ENCODE measurements at places on chromosomes 13 and 19.

- no peak for DNase-seq
Measured at GRCh38 chr19:6995054-6995453, 26.2 kb downstream of the MBD3L2B start.

GRCh38 chr13:21240586-21240985, 64.1 kb downstream of the MRPL57 start:
- DNase-seq, result peak; percentile 59

GRCh38 chr13:110155072-110155471, 151.9 kb downstream of the COL4A1 start:
- no peak for DNase-seq

DNA sequence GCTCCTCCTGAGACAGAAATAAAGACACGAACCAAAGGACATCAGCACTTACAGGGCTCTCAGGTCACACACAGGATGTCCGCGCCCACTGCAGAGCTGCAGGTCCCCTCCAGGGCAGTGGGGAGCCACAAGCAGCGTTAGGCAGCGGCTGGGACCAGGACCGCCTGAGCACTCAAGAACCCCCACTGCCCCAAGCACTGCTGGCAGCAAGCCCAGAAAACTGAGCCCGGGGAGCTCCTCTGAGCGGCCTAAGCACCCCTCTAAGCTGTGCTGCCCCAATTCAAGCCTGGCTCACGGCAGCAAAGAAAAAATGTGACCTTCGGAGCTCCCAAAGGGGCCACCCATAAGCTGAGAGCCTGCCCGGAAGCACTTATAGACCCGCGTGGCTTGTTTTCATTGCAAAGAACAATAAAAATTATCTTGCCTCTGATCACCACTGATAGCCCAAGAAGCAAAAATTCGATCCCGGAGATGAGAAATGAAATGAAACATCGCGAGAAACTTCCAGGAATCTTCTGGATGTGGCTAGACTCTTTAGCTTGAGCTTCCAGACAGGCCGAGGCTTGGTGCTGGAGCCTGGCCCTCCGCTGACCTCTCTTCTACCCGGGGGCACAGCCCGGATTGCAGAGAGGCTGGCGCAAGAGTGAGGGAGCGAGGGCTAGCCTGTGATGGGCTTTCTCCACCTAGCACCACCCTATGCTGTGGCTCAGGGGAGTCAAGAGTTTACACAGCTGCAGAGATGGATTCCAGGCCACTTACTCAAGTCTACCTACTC, 6.3 kb downstream of the DPP9 start:
- DNase-seq, result no peak

DNA sequence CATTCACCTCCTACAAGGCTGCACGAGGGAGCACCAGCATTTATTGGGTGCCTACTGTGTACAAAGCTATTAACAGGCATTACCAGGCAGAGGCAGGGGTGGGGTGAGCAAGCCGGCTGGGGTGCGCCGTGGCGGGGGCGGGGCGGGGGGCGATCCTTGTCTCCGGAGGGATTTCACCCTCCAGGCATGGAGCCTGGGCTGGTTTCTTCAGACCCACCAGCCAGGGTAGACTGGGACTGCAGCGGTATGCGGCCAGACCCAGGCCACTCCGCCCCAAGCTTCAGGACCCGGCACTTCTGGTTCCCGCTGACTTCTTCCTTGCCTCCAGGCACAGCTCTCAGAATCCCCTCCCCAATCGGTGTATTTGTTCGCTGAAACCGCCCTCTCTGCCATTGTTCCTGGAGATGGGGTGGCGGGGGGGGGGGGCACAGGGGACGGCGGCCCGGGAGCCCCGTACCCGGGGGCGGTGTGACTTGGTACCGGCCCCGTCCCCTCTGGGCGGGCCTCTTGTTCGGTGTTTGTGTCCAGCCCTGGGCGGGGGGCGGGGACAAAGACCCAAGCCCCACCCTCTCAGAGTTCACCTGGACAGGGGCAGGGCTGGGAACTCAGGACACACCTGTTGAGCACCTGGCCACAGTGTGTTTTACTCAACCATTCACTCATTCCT, 14.4 kb downstream of the TJP3 start:
- no peak for DNase-seq

DNA sequence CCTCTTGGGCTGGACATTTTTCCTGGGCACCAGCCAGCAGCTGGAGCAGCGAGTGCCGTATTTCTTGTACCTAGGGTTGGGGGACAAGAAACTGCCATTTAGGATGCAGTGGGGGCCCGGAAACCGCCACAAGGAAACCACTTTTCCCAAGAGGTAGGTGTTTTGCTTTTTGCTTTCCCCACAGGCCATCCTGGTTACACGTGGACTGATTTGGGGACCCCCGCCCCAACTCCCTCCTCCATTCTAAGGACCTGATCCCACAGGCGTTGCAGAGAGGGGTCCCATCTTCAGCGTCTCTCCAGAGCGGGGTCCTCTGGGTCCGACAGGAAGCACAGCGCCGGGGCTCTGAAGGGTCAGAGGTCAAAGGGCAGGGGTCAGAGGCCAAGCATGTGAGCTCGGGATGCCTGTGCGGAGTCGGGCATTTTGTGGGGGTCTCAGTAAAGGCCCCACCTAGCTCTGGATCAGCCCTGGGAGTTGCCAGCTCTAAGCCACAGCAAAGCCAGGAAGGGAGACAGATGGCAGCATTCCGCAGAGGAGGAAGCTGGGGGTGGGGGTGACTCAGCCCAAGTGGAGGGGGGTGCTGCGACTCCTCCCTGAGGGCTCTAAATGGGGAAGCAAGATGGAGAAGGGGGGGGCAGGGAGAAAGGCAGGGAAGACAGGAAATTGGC, 4.3 kb downstream of the ZGLP1 start:
- DNase-seq, result no peak

DNA sequence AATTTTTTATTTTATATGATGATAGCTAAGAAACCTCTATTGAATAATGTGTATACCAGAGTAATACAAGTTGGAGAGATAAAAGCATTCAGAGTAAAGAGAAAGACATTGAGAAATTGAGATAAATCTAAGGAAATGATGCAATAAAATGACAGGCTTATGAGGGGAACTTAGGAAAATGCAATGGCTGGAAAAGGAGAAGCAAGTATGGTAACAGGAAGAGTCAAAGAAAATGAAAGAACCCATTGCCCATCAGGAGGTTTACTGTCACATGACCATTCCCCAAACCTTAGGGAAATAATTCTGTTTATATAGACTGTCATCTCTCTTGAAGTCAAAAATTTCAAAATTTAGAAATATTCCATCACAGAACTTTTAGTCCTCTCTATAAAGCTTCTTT, 808.0 kb upstream of the PRR20A start:
- no peak for DNase-seq

DNA sequence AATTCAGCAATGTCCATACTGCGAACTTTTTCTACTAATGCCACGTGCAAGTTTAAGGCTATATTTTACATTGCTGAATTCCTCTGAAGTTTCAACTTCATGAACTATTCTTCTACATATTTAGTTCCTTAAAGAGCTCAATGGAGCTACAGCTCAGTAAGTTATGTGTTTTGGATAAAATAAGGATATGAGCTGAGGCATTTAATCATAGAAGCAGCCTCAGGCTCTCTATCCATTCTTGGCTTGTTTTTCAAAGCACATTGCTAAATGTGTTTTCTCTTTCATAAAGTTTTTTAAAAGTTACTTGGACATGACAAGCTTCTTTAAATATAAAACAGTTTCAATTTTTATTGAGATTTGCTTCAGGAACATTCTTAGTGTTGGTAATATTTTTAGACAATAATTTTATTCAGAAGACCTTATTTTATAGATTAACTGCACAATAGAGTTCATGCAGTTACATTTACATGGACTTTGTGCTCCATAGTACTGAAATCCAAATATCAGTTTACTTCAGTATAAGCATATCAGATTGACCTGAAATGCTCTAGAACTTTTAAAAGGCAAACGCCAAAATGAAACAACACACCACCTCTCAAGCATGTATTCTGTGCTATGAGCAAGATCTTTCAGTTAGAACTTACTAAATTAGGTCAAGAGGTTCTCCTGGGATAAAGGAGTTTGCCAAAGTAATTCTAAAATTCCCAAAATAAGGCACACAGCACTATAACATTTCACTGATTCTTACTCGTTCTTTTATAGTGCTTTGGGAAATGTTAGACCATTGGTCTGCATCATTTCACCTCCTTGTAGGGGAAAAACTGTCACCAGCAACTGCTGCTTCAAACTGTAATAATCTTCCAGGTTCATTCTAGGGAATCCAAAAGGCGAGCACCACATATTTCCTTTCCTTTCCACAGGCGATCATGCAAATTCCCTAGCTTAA, 275.5 kb downstream of the ENOX1 start:
- no peak for DNase-seq

DNA sequence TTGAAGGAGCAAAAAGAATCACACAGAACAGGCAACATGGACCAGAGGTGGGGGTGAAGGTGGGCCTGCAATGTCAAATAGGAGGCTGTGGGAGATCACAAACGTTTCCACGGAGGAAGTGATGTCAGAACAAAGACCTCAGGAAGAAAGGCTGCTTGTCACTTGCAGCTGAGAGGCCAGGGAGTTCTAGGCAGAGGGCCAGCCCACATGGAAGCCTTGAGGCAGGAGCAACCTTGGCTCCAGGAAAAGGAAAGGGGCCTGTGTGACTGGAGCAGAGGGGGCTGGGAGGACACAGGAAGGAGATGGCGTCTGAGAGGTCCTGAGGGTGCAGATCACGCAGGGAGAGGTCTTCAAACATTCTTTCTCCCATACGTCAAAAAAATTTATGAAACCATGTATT, 16.3 kb downstream of the ZNF160 start:
- no peak for DNase-seq

- no peak for DNase-seq
Measured at GRCh38 chr13:51873117-51873798, 11.5 kb downstream of the CCDC70 start.

GRCh38 chr19:11848594-11849469, at the start of gene ZNF439:
Gene ZNF439 (plus strand): TSS chr19:11848726. CDS start chr19:11848868, 142 bp downstream.
- DNase-seq, result peak; percentile 82

DNA sequence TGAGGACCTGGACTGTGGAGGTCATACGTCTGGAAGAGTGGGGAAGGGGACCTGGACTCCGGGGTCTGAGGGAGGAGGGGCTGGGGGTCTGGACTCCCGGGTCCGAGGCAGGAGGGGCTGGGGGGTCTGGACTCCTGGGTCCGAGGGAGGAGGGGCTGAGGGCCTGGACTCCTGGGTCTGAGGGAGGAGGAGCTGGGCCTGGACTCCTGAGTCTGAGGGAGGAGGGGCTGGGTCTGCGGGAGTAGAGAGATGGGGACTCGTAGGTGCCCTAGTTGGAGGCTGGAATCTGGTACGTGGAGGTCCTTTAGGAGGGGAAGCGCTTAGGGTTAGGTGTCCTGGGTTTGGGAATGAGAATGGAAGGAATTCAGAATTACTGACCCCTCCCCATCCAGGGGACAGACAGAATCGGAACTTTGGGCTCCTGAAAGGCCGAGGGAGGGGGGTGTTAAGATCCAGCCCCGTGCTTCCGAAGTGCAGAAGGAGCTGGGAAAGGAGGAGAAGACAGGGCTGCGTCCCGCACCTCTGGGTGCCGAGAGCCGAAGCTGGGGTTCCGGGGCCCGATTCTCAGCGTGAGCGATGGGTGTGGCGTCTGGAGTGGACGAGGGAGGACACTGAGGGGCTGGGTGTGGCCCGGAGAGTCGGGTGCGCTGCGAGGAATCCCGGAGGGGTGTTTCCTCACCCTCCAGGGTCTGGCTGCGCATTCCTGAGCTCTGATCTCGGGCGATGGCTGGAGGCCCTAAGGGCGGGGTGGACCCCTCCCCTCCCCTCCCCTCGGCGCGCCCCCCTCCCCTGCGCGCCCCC, 608 bp downstream of the MYADM start:
- DNase-seq, result no peak

Data from Jurkat, Clone E6-1 (cell line).